ENCODE measurements at places on chromosomes 7 and 10.

DNA sequence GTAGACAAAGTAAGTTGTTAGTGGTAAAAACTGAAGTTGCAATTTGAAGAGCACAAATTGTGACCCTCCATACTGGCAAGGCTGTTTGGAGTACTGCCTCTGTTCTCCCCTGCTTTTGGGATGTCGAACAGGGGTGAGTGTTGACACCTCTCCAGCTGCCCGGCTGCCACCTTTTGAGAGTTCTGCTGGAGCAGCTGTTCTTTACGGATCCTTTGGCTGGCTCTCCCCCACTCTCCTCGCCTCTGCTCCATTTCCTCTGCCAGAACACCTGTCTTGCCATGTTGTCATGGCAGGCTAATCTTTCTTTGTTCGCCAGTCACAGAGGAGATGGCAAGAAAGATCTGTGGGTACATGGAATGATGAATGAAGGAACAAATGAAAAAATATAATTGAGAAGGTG lies 34.9 kb downstream of the INSYN2A start:
- no peak for DNase-seq

- DNase-seq, result no peak
Measured at GRCh38 chr10:89580243-89580642, 44.8 kb upstream of the SLC16A12 start.

GRCh38 chr7:41694495-41694894 lies 8.4 kb downstream of the INHBA start:
- no peak for DNase-seq

GRCh38 chr10:8835453-8836167 lies 781.1 kb downstream of the GATA3 start:
- DNase-seq, result no peak

DNA sequence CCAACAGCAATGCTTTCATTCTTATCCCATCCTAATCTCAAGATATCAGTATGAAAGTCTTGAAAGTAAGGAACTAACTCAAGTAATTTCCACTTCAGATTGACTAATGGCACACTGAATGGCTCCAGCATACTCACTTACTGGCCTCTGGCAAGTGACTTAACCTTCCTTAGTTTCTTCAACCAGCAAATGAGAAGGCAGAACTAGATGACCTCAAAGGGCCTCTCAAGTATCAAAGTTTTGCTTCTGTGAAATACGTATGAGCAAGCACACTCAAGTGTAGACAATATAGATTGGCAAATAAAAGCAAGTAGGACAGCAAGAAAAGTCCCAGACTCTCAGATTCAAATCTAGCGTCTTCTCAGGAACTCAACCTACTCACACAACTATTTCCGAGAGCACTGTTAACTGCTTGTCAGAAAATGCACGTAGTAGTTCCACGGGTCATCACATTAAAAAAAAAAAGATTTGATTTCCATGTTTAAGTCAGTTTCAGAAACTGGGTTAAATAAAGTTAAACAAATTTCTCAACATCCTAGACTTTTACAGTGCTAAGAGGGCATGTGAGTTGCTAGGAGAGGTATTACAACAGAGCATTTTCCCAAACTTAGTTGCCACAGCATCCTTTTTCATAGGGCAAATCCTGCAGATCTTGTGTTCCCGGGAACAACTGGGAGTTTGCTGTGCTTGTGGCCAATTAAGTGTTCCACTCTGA lies 276.9 kb upstream of the KLF14 start:
- peak; percentile 87 for DNase-seq

DNA sequence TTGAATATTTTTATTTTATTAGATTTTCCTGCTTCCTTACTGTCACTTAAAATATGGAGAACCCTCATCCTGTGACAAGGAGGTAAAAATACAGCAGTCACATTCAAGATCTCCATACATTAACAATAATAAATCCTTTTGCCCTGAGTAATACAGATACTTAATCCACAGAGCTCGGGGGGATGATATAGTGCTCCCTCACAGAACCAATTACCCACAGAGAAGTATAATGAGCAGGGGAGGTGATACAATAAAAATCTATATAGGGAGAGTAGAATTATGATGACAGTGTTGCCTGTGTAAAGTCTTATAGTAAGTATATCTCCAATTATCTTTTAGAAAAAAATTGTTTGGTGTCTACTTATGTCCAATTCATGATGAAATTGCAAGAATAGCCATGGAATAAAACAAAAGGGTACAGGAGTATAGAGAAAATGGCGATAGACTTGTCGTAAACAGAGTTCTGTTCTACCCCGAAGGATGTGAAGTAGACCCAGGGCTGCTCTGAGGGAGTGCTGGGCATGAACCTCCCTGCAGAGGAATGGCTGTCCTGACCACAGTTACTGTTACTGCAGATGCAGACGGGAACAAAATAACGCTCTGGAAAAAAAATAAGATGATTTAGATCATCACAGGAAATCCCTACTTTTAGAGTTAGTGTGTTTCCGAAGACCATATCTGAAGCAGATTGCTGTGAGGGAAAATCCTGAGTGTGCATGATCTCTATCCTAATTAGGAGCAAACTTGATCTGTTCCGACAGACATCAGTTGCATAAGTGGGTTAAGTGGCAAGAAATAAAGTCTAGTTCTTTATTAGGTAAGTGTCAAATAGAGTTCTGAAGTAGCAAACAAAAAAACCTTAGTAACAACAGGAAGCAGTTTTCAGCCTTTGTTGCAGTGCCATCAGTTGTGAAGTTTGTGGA lies 123.7 kb downstream of the KAT6B start:
- no peak for DNase-seq

DNA sequence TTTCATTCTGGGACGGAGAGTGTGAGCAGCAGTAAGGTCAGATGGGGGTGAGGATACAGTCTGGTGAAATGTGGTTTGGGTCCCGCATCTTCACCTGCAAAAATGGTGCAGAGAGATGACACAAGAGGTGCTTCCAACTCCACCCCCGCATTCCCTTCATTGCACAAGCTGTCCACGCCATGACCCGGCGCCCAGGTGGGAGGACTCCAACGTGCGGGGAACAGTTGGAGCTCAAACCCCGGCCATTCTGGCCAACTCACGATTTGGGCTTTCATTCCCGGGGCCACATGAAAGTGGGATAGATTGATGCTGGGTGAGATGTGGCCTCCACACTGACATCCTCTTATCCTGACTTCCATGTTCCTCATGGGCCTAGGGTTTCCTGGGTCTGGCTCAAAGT lies 34.6 kb upstream of the ZNF273 start:
- no peak for DNase-seq

- DNase-seq, result no peak
Measured at GRCh38 chr10:101535949-101536348, 52.1 kb downstream of the POLL start.

- no peak for DNase-seq
Measured at GRCh38 chr10:13414855-13415254, 66.8 kb upstream of the SEPHS1 start.

DNA sequence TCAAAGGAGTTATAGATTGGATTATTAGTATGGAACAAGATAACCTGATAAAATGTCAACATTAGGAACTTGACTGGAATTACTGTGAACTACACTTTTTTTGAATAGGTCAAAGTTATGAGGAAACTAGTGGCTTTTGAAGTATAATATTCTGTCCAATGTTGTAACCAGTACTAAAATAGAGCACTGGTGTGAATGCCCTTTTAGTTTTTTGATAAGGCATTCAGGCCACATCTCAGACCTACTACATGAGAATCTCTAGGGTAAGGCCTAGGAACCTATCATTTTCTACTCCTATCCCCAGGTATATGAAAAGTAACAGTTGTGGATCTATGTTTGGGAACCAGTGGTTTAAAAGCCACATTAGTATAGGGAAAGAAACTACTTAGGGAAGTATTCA lies 16.4 kb downstream of the KMT2E start:
- DNase-seq, result no peak

- no peak for DNase-seq
Measured at GRCh38 chr7:141752634-141753033, 11.3 kb upstream of the TAS2R3 start.

- no peak for DNase-seq
Measured at GRCh38 chr7:96014617-96015016, 242.3 kb downstream of the DYNC1I1 start.

GRCh38 chr10:77494327-77494726 lies 143.3 kb downstream of the KCNMA1 start:
- DNase-seq, result no peak

- DNase-seq, result no peak
Measured at GRCh38 chr10:102795453-102796406, 41.5 kb downstream of the CYP17A1 start.

- no peak for DNase-seq
Measured at GRCh38 chr7:93028610-93029009, 89.2 kb downstream of the SAMD9 start.

DNA sequence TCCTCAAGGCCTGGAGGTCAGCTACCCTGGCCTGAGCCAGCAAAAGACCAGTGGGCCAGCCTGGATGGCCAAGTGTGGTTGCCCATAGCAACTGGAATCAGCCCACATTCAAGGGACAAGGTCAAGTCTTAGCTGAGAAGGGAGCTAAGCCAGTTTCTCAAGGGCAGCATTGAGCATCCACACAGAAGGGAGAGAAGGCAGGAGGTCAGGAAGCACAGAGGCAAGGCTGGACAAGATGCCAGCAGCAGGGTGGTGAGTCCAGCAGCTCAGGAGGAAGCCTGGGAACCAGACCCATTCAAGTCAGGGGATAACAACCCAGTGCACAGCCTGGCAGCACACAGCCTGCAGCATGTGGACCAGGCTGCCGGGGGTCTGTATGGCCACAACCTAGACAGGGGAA lies 54.0 kb upstream of the ZMIZ1 start:
- DNase-seq, result no peak

DNA sequence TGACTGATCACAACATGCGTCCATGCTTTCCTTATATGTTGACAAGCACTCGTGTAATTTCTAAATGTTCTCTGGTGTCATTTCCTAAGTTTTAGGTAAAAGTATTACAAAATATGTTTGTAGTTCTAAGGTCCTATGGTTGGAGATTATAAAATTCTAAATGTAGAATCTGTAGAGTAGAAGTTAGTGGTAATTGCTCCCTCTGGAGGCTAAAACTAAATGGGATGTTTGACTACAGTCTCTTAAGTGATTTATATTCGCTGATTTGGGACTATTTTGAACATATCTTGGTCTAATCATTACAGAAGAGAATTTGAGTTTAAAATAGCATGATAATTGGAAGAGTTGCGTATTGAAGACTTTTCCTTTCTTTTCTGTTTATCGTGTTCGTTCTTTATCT lies 74.1 kb downstream of the ZMYND11 start:
- no peak for DNase-seq

GRCh38 chr10:104680467-104681401 lies 39.6 kb downstream of the SORCS3 start:
- DNase-seq, result no peak

DNA sequence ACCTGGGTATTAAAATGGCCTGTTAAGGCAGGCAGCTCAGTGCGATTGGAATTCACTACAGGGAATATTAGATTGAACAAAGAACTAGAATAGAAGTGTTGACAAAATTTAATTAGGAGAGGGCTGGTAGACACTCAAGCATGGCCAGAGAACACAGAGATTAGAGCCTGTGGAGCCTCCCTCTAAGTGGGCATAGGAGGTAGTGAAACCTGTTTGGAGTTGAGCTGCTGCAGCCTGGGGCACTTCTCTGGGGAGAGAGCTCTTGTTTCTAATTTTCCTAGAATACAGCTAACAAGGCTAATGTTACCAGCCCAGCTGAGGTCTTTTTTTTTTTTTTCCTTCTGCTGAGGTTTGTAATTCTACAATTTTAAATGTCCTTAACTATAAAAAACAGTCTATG lies 46.4 kb downstream of the TMEM168 start:
- DNase-seq, result no peak

- no peak for DNase-seq
Measured at GRCh38 chr7:153433223-153433622, 619.0 kb upstream of the DPP6 start.

GRCh38 chr7:93973134-93973533 lies 31.0 kb downstream of the BET1 start:
- no peak for DNase-seq

DNA sequence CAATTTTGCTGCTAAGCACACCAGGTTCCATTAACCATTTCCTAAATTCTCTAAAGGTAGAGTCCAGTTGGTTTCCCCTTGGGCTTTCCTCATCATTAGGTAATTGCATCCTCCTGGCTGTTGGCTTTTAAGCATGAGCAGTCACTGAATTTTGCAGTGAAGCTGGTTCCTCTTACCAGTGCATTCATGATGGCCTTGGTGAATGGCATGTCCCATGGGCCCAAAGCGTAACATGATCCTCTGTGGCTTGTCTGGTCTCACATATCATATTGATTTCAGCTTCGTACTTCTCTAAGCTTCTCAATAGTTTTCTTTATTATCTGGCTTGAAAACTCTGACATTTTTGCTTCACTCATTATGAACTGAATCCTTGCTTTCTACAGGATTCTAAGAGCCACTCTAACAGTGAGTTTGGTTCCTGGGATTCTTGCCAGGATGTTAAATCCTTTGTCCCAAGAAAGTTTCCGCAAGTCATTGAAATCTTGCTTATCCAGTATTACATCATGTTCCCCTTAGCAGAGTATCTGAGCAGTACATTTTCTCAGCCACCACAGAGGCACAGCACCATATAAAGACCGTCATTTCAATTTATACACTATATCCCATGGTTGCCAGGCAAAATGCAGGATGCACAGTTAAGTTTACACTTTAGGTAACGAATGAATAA lies 134.2 kb downstream of the PTN start:
- DNase-seq, result no peak

- DNase-seq, result no peak
Measured at GRCh38 chr7:43112941-43113621, 634 bp downstream of the HECW1 start.

All from CD4-positive, alpha-beta T cell treated with Interleukin-4 for 4 hours (primary cell).